ENCODE measurements at places on chromosomes 4 and X.

- no peak for DNase-seq
Measured at GRCh38 chrX:18994713-18995112, 10.8 kb upstream of the PHKA2 start.

- no peak for DNase-seq
Measured at GRCh38 chrX:153853180-153853901, 23.0 kb upstream of the PDZD4 start.

DNA sequence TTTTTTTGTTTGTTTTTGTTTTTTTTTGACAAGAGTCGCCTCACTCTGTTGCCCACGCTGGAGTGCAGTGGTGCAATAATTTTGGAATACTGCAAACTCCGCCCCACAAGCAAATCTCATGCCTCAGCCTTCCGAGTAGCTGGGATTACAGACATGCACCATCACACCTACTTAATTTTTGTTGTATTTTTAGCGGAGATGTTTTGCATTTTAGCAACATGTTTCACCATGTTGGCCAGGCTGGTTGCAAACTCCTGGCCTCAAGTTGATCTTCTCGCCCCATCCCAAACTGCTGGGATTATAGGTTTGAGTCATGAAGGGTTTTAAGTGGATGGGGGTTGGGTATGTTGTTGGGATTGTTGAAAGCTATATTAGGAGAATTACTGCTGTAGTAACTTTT, 270.9 kb upstream of the LCORL start:
- no peak for DNase-seq

DNA sequence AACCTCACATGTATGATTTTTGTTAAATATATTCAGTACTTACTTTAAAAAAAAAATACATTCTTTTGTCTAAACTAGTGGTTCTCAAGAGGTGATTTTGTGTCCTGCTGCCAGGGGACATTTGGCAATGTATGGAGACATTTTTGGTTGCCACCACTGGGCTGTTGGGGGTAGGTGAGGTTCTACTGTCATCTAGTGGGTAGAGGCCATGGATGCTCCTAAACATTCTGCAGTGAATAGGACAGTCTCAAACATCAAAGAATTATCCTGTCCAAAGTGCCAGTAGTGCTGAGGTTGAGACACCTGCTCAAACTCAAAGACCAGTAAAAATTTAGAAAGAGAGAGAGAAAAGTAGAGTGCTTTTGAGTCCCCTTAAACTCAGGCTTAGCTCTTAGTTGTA, 32.9 kb upstream of the PGM2 start:
- DNase-seq, result peak; percentile 34

GRCh38 chr4:124389591-124389990, 322.9 kb downstream of the ANKRD50 start:
- no peak for DNase-seq

DNA sequence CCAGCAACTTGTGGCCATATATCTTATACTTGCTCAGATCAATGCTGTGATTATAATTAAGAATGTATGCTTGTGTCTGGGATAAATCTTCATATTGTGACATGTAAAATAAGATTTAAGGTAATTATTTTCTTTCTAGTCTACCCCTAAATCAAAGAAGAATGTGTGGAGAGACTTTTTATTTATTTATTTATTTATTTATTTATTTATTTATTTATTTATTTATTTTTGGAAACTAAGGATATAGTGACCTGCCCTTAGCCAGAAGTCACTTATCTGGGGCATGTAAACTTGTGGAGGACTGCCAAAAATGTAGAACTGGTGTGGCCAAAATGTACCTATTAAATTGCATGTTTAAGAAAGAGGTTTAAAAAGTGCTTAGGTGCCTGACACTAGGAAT, 144.3 kb downstream of the BEND2 start:
- no peak for DNase-seq

GRCh38 chr4:3074846-3075651, 568 bp downstream of the HTT start:
- DNase-seq, result peak; percentile 47

DNA sequence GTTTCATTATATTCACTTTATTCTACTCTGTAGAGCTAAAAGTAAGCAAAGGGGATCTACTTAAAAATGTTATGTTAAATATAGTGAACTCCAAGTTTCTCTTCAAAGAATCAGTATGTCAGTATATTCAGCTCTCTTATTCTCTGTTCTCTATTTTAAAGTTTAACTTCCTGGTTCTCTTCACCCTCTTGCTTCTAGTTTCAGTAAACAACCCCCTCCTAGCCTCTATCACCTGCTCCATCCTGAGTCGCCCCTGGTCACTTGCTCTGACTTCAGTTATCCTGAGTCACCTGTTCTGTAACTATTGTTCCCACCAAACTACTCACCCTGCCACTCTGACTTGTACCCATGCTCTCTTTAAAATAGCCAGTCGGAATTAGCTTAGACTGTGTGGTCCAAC, 180.9 kb upstream of the AADAT start:
- no peak for DNase-seq

GRCh38 chr4:106987311-106987710, 48.8 kb downstream of the DKK2 start:
- DNase-seq, result no peak

Measured in CD4-positive, alpha-beta T cell treated with Interleukin-12 subunit alpha and Interleukin-12 subunit beta, for 1 hour (primary cell).